ENCODE measurements at places on chromosomes 7 and 10.

- DNase-seq: no peak
These were observed 47.0 kb downstream of the CDH23 start for GRCh38 chr10:71443676-71444075.

GRCh38 chr10:104777086-104777799 lies 136.2 kb downstream of the SORCS3 start:
- no peak for DNase-seq

DNA sequence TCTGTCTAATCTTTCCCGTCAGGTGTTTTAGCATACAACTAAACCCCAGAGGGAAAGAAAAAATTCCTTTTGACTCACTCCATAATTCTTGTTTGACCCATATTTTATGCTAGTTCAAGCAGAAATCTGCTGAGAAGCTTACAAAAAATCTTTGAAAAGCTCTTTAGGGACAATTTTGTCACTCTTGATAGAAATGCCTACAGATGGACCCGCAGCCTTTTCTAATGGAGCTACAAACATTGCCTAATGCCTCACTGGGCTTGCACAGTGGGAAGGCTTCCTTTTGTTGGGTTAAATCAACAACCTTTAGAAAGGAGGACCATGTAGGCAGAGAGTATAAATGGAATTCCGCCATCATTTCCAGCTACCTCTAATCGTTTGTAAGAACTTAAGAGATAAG lies 344.5 kb downstream of the PCLO start:
- no peak for DNase-seq

GRCh38 chr7:80040752-80041151 lies 93.9 kb upstream of the GNAI1 start:
- no peak for DNase-seq

- DNase-seq: no peak
These were observed 435.8 kb downstream of the GPAM start for GRCh38 chr10:111747751-111748150.

DNA sequence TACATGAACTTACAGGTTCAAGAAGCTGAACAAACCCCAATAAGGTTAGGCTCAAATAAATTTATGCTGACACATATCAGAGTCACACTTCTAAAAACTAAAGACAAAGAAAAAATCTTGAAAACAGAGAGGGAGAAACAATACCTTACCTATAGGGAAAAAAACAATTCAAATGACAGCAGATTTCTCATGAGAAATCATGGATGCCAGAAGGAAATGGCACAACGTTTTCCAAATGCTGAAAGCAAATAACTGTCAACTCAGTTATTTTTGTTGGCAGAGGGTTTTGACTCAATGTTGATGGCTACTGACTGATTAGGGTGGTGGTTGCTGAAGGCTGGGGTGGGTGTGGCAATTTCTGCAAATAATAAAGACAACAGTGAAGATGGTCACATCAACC lies 239.4 kb downstream of the ARHGAP12 start:
- DNase-seq: no peak

GRCh38 chr10:63522277-63522687 lies 1.1 kb downstream of the REEP3 start:
- peak; percentile 61 for DNase-seq

- no peak for DNase-seq
These were observed 24.7 kb downstream of the RRP12 start for GRCh38 chr10:97376413-97376812.

GRCh38 chr10:43308986-43309385 lies 42.1 kb upstream of the RASGEF1A start:
- DNase-seq: no peak

DNA sequence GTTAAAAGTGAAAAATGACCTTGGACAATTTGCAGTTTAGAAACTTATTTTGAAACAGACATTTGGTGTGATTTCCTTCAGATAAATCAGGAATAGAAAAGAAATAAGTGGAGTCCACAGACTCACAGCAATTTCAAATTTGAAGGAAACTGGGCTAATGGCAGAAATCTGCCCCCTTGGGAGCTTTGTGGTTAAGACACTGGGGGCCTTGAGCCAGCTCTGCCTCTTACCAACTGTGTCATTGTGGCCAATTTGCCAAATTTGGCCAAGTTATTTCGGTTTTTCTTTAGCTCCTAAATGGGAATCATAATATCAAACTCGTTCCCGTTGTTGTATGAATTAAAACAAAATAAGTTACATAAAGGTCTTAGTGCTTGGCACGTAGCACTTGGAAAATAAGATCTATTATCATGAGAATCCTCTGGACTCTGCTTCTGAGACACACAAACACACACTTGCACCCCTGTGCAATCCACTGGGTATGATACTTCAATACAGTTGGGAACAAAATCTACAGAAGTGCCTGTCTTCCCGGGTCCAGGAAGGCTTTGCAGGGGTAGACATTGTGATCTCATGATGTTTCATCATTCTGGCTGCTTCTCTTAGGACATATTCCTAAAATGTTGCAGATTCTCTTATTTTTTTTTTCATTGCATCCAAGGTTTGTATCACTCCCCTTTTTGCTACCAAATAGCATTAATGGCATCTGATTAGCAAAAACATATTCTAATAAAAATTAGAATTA lies 4.9 kb downstream of the ARMC3 start:
- no peak for DNase-seq

DNA sequence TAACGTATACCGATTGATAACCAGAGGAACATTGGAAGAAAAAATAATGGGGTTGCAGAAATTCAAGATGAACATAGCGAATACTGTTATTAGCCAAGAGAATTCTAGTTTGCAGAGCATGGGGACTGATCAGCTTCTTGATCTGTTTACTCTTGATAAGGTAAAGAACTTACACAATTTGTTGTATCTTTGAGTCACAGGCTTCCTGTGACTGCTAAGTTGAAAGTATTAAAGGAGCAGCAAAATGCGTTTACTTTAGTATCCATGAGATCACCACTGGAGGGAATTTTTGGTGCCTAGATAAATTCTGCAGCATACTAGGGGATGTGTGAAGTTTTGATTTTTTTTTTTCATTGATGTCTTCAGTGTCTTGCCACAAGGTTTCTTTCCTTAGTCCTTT lies 103.6 kb downstream of the BTAF1 start:
- DNase-seq: no peak

DNA sequence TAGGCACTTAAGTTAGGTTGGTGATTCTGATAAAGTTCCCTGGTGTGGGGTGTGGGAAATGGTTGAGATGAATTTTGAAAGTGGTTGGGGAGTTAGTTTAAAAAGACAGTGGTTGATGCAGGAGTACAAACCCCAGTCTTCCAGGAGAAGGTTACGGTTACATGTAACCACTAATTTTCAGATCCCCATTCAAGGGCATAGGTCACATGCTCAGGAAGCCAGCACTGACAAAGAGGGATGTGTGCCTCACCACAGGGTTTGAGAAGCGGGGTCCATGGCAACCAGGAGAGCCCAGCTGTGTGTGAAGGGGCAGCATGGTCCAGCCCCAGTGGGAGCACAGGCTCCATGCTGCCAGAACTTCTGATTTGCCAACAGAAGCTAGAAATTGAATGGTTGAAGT lies 144.2 kb downstream of the MDFIC start:
- DNase-seq: no peak

GRCh38 chr10:132302421-132303310 lies 5.1 kb downstream of the STK32C start:
- DNase-seq: no peak

DNA sequence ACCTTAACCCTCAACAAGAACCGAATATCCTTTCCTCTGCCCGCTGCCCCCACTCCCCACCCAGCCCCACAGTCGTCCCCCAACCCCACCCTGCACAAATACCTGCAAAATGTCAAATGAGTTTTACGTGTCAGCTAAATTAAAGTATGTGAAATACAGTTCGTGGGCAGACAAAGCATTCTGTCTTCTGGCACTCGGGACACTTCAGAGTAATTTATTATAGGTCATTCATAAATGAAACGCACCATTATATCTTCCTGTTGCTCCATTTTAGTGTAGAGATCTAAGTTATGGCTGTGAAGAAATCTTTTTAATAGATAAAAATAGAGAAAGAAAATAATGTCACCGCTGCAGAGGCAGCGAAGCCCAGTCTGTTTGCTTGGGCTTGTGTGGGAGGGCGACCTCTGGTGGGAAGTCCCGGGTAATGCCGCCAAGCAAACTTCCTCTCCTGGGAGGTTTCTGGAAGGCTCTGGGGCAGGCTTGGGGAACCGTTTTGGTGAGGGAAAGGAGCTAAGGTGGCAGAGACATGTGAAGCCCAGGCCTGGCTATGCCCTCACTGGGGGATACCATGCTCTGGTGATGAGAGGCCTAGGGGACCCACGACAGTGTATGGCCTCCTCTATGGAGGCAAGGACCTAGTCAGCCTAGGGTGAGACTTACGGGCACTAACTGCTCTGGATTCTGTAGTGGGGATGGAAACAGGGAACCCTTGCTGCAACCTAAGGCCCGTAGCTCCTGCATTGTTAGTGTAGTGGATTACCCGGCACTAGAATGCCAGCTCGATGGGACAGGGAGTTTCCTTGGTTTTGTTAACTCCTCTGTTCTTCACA lies 604.9 kb downstream of the LRMDA start:
- no peak for DNase-seq

- no peak for DNase-seq
These were observed 14.1 kb downstream of the FEZF1 start for GRCh38 chr7:122290476-122290875.

- no peak for DNase-seq
These were observed 8.0 kb downstream of the SUFU start for GRCh38 chr10:102511583-102512274.

DNA sequence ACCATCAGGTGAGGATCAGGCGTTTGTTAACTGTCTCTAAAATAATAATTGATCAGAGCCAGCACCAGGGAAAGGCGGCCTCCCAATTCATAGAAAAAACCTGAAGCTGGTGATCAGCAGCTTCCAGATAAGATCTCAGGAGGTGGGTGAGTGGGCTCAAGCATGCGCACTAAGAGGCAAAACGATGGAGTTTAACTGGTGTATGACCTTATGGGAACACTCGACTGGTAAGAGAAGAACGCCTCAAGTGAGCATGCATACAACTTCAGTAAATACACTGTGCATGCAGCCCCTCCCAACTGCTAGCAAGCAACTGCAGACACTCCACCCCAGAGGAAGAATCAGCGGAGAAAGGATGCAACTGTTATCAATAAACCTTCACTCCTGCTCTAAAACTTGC lies 18.1 kb downstream of the RAPGEF5 start:
- DNase-seq: no peak

GRCh38 chr7:150686030-150686631 lies 625 bp downstream of the GIMAP2 start:
- peak; percentile 36 for DNase-seq

DNA sequence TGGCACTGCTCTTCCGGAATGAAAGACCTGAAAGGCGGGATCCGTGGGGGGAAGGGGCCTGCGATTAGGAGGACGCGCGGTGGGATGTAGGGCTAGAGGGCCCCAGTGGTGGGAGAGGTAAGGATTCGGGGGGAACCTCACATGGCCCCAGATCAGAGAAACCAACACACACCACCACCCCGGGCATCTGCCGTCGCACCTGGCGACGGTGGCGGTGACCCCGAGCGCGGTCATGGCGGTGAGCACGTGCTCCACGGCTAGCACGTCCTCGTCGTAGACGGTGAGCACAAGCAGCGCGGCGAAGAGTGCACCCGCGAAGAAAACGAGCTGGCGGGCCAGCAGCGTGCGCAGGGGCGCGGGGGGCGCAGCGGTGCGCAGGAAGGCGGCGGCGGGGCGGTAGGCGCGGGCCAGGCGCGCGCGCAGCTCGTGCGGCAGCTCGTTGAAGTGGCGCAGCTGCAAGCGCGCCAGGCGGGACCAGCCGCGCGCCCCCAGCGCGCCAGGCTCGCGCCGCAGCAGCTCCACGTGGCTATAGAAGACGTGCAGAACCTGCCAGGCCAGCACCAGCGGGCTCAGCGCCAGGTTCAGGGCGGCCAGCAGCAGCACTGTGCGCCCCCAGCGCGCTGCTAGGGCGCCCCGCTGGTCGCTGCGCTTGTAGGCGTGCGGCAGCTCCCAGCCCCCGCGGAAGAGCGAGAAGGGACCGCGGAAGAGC lies 5.7 kb downstream of the ATG9B start:
- peak; percentile 69 for DNase-seq

DNA sequence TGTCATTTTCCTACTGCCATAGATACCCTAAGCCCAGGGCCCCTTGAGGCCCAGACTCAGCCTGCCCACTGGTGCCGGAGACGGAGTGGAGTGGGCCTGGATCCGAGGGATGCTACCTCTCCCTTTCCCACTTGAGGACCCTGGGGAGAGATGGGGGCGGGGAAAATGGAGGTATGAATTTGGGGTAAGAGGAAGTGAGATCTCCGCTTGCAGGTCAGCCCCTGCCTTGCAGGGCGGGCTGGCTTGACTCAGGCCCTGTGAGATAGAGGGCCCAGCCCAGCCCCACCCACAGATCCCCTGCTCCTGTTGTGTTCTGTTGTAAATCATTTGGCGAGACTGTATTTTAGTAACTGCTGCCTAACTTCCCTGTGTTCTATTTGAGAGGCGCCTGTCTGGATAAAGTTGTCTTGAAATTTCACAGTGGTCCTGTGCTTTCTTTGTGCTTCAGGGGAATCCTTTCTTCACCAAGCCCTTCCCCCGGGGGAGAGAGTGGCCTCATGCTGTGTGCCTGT lies 13.2 kb downstream of the YKT6 start:
- DNase-seq: no peak

DNA sequence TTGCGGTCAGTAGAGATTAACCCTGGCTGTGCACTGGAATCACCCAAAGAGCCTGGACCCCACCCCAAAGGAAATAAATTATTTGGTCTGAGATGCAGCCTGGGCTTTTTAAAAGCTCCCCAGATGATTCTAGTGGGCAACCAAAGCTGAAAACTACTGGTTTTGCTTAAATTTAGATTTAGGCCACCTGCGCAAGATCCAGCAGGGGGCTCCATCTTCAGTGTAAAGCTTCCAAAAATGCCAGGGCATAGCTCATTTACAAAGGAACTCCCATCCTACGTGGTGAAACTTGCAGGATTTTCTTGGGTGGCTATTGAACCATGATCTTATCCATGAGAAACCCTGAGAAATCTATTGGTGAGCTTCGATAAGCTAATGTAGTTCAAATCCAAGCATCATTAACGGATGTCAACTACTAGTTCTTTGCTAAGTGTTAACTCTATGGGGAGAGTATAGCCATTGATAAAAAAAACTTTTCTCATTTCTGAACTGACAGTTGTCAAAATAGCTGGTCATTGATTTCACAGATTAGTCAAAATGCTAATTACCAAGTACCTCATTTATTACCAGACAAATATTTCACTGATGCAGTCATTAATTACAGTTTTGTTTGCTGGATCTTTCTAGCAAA lies 315.3 kb downstream of the LHFPL3 start:
- DNase-seq: no peak

DNA sequence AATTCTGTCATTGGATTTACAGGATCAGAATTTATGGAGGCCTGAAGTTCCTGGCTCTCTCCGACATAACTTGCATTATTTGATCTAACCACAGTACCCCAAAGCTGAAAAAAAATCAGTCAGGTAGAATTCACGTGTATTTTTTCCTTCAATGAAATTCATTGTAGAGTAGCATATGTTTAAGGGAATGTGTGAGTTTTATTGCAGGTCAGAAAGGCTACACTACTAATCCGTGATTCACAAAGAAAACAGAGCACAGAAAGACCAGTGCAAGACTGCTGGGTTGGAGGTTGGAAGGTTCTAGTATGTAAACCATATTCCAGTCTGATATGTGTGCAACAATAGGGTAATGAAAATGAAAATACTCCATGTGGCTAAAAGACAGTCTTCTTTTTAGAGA lies 247.0 kb upstream of the FERD3L start:
- no peak for DNase-seq

GRCh38 chr7:18189500-18190126 lies 162.0 kb upstream of the PRPS1L1 start:
- no peak for DNase-seq

GRCh38 chr7:94909179-94909466 lies 1.7 kb downstream of the PPP1R9A start:
- DNase-seq: no peak
